ENCODE measurements at places on chromosomes 7 and 10. TPM values are rescaled to one million over a fixed set of nuclear protein-coding genes. Genes with fewer than 3 reads are reported as not detected.

Gene GNGT1
- total RNA-seq = 0.44 TPM

Gene INHBA
- 1.6 TPM for total RNA-seq

DNA sequence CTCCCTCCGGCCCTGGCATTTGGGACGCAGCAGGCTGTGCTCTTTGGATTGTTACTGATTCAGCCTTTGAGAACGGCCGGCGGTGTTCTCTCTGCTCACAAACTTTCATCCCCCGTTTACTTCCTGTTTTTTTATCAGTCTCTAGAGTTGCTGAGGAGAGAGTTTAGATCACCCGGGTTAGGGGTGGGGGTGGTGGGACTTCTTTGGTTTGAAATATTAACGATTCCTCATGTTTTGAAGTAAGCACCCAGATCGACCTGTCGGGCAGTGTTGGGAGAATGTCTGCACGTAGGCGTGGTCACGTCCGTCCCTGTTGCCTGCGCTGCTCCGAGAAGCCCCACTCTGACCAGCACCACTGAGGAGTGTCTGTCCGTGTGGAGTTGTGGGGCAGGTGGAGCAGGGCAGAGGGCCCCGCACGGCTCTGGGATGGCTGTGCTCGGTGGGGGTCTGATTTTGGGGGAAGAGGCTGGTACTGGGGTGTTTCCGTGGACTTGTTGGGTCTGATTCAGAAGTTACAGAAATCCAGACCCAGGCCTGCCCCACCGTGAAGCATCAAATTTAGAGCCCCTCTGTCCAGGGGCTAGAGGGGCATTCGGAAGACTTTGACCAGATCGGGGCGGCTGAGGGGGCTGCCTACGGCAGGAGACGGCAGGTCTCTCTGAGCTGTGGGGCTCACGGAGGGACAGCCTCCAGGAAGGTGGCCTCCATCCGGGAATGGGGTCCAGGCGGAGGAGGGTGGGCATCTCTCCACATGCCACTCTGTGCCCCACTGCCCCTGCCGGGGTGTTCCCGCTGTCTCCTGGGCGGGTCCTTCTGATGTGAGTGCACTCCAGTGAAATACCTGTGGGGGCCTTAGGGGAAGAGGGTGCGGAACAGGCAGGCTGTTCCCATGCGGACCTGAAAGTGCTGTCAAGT, 7.4 kb downstream of the INPP5A start:
- H3K36me3 ChIP-seq = peaks cover 2% of the 10 kb centered on the region
- H3K4me3 ChIP-seq = no peak overlapping the region
- no peak for DNase-seq
- H3K27me3 ChIP-seq = no peaks in the 10 kb centered on the region
- no peaks in the 10 kb centered on the region for H3K4me1 ChIP-seq

GRCh38 chr10:847868-848267, 83.6 kb downstream of the LARP4B start:
- H3K36me3 ChIP-seq = peaks cover 53% of the 10 kb centered on the region
- no peak for DNase-seq
- H3K4me3 ChIP-seq = no peak overlapping the region
- no peaks in the 10 kb centered on the region for H3K27me3 ChIP-seq
- H3K27ac ChIP-seq = no peak overlapping the region

DNA sequence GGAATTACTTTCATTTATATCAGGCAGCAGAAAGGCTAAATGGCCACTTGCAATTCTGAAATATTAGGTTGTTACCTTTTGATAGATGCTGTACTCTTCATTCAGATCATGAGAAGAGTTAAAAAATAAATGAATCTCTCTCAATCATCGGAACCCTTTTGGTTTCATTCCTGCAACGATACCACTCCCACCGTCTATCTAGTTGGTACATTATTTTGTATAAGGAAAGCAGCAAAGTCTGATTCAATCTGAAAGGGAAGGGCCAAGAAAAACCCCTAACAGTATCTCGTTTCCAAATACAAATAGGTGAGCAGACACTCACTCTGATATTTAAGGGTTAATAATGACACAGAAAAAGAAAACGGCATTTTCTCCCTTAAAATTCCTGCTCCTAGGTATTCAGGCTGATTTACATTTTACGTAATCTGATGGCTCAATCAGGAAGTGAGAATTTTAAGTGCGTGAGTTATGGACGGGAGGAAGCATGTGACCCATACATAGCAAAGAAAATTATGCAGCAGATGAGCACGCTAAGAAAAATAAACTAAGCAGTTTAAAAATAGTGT, 209.4 kb upstream of the KLF14 start:
- H3K4me1 ChIP-seq = peaks cover 2% of the 10 kb centered on the region
- H3K27me3 ChIP-seq = no peaks in the 10 kb centered on the region
- no peak overlapping the region for H3K27ac ChIP-seq

All from H9 (cell line).